ENCODE measurements at places on chromosomes 3 and 15. TPM values are rescaled to one million over a fixed set of nuclear protein-coding genes. Genes with fewer than 3 reads are reported as not detected.

Gene TF
- polyA plus RNA-seq, result 1.9 TPM

Gene LRRIQ4
- 0.13 TPM for polyA plus RNA-seq

Gene CPNE9
- 4.0 TPM for polyA plus RNA-seq

Gene DLG1
- polyA plus RNA-seq, result 14.1 TPM

Gene CPN2
- 0.32 TPM for polyA plus RNA-seq

All from adrenal gland (tissue), 19 donors.